SW 1271 (cell line): ENCODE measurements at places on chromosomes 2 and 18.

DNA sequence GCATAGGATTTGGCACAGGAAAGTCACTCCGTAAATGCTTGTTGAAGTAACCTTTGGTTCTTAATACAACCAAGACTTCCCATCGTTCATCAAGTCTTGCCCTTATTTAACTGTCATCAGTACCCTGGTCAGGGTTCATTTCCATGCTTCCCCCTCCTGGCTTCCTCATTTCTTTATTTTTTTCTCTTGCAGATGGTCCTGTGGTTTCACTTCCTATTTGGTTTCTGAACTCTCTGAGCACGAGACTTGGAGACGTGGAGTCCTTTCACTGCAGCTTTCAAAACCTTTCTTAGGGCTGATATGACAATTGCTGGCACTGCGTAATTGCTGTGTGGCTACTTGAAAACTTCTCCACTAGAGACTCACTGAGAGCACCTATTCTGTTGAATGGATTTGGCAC, 59.9 kb upstream of the PID1 start:
- no peak for DNase-seq

DNA sequence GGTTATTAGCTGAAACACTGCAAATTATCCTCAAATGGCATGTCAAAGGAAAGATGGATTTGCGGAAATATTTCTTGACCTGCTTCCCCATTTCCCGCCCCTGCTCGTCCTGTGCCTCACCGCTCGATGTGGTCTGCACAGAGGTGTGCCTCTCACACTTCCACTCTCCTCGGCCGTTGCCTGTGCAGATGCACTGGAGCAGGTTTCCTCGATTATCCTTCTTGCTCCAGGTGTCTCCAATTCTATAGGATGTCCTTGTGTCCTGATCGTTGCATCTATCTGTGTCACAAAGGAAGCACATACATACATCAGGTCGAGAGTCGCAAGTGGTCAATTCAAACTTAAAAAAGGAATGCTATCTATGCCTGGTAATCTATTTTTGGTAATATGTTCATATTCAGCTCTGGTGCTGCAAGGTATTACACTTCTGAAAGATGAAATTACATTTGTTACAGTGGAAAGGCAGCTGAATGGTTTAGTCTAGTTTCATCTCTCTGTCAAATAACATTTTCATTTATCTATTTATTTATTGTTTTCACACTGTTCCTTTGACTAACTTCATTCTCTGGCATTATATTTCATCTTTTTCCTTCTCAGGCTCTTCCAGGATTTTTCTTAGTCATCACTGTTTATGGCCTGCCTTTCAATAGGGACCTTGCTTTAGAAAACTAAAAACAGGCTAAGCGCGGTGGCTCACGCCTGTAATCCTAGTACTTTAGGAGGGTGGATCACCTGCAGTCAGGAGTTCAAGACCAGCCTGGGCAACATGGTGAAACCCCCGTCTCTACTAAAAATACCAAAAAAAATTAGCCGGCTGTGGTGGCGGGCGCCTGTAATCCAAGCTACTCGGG, 7.6 kb downstream of the FN1 start:
- DNase-seq = no peak

GRCh38 chr18:74589021-74589420, 8.6 kb upstream of the ZNF407 start:
- no peak for DNase-seq

DNA sequence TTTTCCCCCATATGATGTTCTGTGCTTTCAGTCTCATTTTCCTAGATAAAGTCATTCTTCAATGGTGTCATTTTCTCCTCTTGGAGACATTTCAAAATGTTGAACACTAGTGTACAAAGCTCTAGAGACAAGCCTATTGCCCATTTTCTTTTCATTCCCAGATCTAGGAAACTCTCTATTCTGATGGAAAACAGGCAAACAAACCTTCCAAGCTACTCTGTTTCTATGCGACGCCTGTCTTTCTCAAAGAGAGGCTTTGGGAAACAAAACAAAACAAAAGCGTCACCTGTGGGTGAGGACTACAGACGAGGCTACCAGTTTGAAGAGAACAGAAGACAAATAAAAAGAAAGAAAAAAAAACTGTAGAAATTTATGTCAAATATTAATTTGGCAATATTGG, 311.0 kb downstream of the CBLN2 start:
- no peak for DNase-seq

DNA sequence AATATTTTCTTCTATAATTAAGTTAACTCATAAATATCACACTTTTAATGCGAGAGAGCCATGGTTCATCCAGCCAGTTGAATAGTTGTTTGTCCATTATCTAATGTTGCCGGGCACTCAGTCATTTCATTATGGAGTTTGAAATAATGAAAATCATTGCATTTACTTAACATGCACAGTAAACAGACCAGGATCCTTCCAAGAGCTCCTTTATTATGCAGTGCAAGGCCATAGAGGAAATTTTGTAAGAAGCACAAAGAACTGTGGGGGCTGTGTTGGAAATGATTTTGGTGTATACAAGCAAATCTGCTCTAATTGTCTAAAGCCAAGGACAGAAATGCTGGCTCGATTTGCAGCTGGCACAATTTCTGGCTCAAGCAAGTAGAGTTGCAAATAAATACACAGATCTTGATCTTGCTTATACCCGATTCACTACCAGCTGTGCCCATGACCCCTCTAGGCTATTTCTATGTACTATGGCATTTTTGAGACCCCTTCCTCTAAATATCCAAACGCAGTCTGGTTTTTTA, 400.3 kb upstream of the HNRNPA3 start:
- no peak for DNase-seq

DNA sequence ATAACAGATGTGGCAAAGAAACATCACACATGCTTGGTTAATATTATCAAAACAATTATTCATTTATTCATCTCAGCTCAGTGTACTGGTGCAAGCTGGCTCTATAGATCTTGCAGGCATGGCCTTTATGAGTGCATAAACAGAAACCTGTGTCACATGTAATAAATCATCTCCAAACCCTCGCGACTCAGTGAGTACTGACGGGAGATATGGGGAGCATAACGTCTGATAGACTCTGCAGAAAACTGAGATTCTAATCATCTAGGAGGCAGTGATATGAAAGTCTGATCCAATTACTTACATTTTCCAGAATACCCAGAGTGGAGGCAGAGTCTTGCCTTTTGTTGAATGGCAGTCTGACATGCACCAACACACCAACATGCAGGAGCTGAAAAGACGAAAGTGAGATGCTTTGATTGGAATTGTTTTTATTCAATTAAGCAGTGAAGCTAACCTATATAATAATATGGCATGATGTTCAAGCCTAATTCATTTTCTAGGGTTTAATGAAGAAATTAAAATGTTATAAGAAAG, 416.8 kb downstream of the RNF144A start:
- no peak for DNase-seq
